Progenitor cell of endocrine pancreas (in vitro differentiated cells): ENCODE measurements at places on chromosomes 3 and 15. TPM values are rescaled to one million over a fixed set of nuclear protein-coding genes. Genes with fewer than 3 reads are reported as not detected.

DNA sequence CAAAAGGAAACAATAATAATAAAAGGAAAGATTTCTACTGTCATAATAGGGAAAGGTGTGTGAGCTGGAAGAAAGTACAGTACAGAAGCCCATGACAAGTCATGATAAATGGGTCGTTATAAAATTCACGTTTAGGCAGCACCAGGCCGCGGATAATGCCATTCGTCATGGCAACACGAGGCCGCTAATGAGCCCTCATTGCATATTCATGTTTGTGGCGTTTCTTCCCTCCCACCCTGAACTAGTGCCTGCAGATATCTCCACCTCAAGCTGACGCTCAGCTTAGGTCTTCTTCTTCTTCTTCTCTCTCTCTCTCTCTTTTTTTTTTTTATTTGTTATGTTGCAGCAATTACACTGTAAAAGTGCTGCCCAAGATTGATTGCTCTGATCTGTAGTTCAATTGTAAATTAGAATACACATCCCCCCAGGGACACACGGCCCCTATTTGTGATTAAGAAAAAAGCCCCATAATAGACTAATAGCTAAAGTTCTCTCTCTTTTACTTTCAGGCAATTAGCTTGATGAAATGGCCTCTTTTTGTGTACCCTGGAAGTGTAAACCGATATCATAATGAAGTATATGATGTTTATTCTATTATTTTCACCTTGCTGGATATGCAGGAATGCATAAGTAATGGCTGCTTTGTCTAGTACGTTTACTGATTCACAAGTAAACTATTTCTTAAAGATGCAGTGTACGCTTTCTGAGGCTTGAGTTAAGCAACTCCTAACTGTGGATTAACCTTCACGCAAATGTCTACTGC lies 61.9 kb upstream of the NR2F2 start:
- no peak overlapping the region for H3K4me3 ChIP-seq
- no peaks in the 10 kb centered on the region for H3K27me3 ChIP-seq
- H3K36me3 ChIP-seq: no peaks in the 10 kb centered on the region
- H3K27ac ChIP-seq: peak overlapping the region; percentile 78

DNA sequence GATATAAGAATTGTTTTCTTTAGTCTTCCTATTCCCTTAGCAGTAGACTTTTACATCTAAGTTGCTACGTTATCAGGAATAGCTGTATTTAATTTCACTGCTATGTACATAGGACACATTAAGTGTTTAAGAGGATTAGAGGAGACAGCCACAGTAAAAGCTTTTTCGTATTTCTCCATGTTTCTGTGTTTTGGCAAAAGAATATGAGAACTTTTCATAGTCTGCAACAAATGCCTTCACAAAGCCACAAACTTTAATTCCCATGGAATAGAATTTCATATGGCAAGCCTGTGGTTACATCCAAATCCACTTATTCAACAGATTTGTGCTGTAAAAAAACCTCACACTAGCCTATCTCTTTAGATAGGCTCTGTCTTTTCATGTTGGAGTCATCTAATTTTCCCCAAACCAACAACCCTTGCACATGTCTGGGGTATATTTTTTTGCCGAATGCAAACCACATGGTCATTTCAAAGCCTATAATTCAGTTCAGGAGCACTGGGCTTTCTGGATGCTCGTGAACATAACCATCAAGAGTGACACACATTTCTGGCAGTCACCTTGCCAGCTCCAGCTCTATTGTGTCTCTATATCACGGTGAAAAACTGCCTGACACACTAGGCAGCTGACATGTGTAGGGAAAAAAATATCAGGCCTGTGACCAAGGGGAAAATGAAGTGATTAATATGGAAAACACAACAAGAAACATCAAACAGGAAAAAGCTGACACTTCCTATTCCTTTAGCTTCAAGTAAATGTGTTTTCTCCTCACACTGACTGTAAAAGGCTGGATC lies 19.2 kb downstream of the PLD1 start:
- H3K4me1 ChIP-seq: peaks cover 27% of the 10 kb centered on the region
- H3K36me3 ChIP-seq: peaks cover 19% of the 10 kb centered on the region
- no peak for DNase-seq
- H3K4me3 ChIP-seq: no peak overlapping the region
- H3K27me3 ChIP-seq: no peaks in the 10 kb centered on the region
- no peak overlapping the region for H3K27ac ChIP-seq

DNA sequence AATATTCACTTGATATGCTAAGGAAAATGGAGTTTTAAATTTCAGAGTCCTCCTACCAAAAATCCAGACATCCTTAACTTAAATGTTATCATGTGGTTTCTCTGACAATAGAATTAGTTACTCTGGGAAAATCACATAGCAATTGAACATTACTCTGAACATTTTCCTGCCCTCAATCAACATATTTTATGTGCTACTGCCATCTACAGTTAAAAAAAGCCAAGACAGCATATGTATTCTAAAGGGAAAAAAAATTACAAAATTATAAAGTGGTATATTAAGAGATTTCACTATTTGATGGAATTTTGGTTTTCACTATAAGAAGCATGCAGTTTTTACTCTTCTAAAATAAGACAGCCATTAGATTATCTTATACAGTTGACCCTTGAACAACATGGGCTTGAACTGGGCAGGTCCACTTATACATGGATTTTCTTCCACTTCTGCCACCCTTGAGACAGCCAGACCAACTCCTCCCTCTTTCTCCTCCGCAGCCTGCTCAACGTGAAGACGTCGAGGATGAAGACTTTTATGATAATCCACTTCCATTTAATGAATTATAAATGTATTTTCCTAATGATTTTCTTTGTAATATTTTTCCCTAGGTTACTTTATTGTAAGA lies 122.3 kb downstream of the ATP1B3 start:
- H3K4me3 ChIP-seq: no peak overlapping the region
- no peaks in the 10 kb centered on the region for H3K27me3 ChIP-seq
- H3K36me3 ChIP-seq: peaks cover 15% of the 10 kb centered on the region
- DNase-seq: no peak

DNA sequence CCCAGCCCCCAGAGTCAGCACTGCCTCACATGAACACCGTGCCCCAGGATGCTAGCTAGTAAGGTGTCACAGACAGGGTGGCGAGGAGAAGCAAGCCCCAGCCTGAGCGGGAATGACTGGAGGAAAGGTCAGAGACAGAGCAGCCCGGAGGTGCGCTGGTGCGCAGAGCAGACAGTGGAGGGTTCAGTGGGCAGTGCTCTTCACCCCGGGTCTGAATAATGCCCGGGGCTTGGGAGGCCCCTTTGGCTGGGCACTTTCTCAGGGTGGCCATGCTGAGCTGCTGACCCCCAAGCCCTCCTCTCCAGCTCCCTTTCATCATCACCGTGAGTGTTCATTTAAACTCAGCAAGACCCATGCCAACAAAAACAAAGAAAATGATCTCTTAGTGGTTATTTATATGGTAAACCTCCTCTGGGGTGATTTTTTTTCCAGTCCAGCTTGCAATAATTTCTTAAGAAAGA lies 110.8 kb downstream of the VGLL4 start:
- no peak overlapping the region for H3K27ac ChIP-seq
- no peaks in the 10 kb centered on the region for H3K27me3 ChIP-seq
- peaks cover 11% of the 10 kb centered on the region for H3K4me1 ChIP-seq
- no peak for DNase-seq

DNA sequence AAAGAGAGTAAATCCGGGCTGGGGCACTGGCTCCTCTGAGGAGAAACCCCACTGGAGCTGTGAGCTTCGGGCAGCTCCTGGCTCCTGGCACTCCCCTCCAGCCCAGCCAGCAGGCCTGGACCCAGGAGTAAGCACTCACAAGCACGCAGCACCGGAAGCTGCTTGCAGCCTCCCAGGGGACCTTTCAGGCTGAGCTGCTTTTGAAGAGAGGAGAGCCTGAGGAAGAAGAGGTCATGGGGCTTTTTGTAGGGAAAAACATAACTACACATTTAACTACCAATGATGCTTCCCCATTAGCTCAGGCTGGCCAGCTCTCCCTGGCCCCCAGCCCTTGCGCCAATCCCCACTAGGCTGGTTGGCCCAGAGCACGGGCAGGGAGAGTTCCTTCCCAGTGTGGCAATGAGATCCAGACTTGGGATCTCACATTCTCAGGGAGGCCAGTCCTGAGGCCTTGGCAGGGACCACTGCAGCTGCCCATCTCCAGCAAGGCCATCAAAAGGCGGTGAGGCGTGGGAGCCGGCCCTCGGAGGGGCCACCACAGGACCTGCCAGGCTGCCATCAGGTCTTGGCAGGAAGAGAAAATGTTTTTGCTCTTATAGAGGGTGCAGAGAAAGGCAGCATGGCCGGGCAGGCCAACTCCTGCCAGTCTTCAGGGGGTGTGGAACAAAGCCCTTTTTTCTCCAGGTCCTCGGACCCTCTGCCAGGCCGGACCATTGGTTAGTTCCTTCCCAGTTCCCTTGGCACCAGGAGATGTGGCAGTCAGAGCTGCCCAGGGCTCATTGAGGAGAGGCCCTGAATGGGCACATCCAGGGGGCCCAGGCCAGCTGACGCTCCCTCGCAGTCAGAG lies 41.5 kb upstream of the MFGE8 start:
- H3K4me1 ChIP-seq: no peaks in the 10 kb centered on the region
- H3K27me3 ChIP-seq: peaks cover 3% of the 10 kb centered on the region
- DNase-seq: no peak
- H3K4me3 ChIP-seq: no peak overlapping the region
- H3K27ac ChIP-seq: no peak overlapping the region
- H3K36me3 ChIP-seq: peaks cover 1% of the 10 kb centered on the region

- H3K27me3 ChIP-seq: no peaks in the 10 kb centered on the region
- H3K4me1 ChIP-seq: no peaks in the 10 kb centered on the region
- H3K27ac ChIP-seq: no peak overlapping the region
- no peak for DNase-seq
Observed at GRCh38 chr15:56215769-56216168, 27.9 kb downstream of the RFX7 start.

DNA sequence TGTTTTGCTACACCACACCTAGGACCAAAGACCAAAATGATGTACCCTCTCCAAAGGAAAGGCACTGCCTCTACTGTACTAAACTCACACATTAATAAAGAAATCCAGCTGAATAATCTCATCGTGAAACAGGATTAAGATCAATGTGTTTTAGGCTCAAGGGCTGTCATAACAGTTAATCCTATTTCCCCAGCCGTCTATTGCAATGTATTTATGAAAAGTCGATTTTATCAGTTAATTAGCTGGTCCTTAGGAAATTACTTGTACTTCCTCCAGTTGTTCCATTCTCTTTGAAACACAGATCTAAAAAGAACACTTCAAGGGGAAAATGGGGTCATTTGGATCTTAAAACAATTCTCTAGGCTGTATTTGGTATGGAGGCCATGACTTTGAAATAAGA lies 8.5 kb downstream of the ETV5 start:
- peak overlapping the region; percentile 7 for H3K27ac ChIP-seq
- H3K27me3 ChIP-seq: no peaks in the 10 kb centered on the region
- no peak for DNase-seq

GRCh38 chr15:98599909-98600691 lies 48.2 kb upstream of the IGF1R start:
- peak overlapping the region; percentile 61 for H3K4me3 ChIP-seq
- H3K27ac ChIP-seq: no peak overlapping the region
- DNase-seq: no peak
- H3K36me3 ChIP-seq: no peaks in the 10 kb centered on the region
- peaks cover 11% of the 10 kb centered on the region for H3K4me1 ChIP-seq

DNA sequence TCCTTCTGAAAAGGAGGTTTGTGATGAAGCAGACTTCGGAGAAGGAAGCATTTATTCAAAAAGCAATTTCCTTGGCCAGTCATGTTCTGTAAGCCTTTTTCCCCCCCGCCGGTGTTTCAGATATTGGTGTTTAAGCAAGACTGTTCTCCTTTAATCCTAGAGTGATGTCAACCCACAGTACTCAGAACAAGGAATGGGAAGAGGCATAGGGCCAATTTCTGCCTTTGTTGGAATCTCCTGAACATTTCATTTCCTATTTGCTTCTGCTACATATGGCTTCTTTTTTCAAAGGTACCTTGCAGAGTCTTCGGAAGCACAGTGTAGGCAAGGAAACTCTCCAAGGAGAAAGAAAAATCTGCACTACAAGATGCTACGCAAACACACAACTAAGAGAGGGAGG lies 713.1 kb upstream of the CFAP20DC start:
- H3K27me3 ChIP-seq: no peaks in the 10 kb centered on the region
- peaks cover 18% of the 10 kb centered on the region for H3K4me1 ChIP-seq
- H3K36me3 ChIP-seq: no peaks in the 10 kb centered on the region

DNA sequence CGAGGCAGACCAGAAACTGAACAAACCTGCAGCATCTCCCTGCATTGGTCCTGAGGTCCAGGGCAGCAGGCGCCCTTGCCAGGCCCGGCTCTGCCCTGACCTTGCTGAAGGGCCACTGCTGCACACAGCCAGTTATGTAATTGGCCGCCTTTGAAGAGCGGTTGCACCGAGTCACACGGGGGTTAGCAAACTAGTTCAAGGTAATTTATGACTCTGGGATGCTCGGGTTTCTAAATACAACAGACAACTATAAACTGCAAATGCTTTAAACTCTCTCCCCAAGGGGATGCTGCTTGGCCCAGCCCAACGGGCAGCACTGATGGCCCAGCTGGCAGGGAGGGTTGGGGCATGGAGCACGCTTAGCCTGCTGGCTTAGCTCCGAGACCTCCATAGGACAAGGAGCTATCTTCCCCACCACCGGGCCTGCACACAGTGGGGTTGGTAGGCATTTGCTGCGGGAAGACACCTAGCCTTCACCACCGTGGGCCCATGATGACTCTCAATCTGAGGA lies 60.3 kb upstream of the IQSEC1 start:
- no peaks in the 10 kb centered on the region for H3K27me3 ChIP-seq
- no peaks in the 10 kb centered on the region for H3K4me1 ChIP-seq
- H3K4me3 ChIP-seq: no peak overlapping the region
- no peaks in the 10 kb centered on the region for H3K36me3 ChIP-seq
- no peak overlapping the region for H3K27ac ChIP-seq
- no peak for DNase-seq

DNA sequence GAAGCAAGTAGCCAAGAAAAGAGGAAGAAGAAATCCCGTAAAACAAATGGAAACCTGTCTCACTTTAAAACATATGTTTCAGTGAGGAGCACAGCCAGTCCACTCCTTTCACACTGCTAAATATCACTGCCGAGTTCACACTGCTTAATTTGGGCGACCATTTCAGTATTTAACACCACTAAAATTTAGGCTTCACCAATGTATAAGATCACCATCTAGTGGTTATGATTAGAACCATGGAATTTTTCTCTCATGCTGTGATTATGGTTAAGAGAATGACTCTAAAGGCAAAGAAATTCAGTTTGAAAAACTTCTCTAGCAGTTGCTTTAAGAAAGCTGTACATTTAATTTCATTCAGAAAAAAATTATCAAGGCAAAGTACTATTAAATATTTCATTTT lies 16.6 kb downstream of the SLC4A7 start:
- no peak overlapping the region for H3K4me3 ChIP-seq
- no peak for DNase-seq
- H3K4me1 ChIP-seq: peaks cover 2% of the 10 kb centered on the region
- peaks cover 25% of the 10 kb centered on the region for H3K36me3 ChIP-seq
- no peak overlapping the region for H3K27ac ChIP-seq

The CFAP44 gene
- 16.4 and 17.0 TPM in 2 replicates for total RNA-seq

The NME9 gene
- total RNA-seq: 2.3 and 2.4 TPM in 2 replicates

The CELF6 gene
- total RNA-seq: 1.2 and 1.4 TPM in 2 replicates

The DISP2 gene
- total RNA-seq: 1.0 and 3.2 TPM in 2 replicates

The TRH gene
- 0.24 and 0.36 TPM in 2 replicates for total RNA-seq

The PIGZ gene
- total RNA-seq: 4.7 and 6.0 TPM in 2 replicates
